NCI-H774 (cell line): ENCODE measurements at places on chromosomes 6 and 20.

- no peak for DNase-seq
Observed at GRCh38 chr20:8627340-8628004, 441.4 kb upstream of the PLCB4 start.

- DNase-seq = no peak
Observed at GRCh38 chr6:16057446-16057845, 71.4 kb upstream of the MYLIP start.

DNA sequence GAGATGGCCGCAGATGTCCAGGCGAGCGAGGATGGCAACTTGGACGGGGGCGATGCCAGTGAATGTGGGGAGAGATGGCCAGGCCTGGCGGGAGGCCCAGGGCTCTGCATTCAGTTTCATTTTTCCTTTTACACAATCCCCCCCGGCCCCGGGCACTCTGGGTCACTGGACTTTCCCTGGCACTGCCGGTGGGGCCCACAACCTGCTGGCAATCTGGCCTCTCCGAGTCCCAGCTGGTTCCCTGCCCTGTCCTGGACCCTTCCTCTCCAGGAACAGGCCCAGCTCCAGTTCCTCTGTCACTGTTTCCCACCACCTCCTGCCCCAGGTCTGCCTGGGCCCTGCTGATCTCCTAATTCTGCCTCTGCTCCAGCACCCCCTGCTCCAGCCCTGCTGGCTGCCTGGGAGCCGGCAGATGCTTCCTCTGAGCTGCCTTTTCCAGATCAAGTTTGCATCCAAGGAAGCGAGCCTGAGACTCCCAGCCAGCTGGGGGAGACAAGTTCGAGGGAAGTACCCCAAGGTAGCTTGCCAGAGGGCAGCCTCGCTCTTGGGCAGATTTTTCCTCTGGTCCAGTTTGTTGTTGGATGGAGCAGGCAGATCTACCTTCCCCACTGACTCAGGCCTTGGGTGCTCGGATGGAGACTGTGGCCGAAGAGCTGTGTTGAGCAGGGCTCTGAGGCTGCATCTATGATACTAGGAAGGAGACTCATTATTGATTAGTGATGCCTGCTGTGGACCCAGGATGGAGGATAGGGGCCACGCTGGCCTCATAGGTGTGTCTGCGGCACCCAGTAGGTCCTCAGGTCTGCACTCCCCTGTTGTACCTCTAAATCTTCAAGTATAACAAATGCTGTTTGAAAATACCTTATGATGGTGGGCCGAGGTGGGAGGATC lies 83.2 kb downstream of the CEBPB start:
- no peak for DNase-seq

DNA sequence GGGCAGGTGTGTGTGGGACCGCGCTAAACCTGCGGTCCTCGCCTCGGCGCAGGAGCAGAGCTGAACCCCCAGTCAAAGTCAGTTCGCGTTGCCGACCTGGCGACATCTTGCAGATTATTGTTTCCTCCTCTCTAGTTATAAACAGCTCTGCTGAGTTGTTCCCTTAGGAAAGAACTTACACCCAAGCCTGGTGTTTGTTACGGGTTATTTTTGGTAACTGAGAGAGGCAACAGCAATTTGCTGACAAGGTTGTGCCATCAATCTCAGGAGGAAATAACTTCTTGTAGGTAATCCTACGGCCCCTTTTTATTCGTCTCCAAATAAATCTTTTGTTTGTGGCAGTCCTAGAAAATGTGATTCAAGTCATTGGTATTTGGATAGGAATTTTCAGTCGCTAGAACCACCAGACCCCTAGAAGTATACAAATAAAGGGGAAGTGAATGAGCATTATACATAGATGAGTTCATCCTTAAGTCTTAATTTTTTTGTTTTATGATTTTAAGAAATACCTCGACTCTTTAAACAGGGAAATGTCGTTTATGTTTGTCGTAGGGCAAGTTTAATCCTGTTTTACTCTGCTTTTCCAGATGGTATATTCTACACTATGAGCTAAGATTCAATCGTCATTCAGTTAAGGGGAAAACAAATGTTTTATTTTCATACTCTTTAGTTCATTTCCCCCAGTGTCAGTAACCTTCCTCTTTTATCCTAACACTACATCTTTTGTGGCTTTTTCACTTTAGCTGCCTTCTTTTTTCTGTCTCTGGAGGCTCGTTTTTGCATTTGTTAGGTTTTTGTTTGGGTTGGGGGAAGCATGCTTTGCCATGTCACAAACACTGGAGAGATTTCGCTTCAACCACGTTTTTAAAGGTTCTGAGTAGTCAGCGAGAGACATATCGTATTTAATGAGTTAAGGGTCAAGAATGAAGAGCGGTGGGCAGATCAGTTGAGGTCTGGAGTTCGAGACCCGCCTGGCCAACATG lies 1.2 kb downstream of the PM20D2 start:
- DNase-seq = peak; percentile 74

- DNase-seq = no peak
Observed at GRCh38 chr6:47360388-47360787, 50.7 kb upstream of the TNFRSF21 start.

GRCh38 chr20:54510541-54511129 lies 35.2 kb downstream of the DOK5 start:
- no peak for DNase-seq

DNA sequence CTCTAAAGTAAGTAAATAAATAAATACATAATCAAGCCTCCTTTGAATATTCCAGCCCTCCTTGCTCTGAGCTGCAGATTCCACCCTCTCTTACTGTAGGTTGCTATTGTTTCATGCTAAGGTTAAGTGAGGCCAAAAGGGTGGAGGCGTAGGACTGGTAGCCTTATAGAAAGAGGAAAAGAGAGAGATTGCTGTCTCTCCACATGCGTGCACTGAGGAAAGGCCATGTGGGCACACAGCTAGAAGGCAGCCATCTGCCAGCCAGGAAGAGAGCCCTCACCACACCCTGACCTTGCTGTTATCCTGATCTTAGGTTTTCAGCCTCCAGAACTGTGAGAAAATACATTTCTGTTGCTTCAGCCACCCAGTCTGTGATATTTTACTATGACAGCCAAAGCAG lies 87.4 kb upstream of the SHLD1 start:
- no peak for DNase-seq

DNA sequence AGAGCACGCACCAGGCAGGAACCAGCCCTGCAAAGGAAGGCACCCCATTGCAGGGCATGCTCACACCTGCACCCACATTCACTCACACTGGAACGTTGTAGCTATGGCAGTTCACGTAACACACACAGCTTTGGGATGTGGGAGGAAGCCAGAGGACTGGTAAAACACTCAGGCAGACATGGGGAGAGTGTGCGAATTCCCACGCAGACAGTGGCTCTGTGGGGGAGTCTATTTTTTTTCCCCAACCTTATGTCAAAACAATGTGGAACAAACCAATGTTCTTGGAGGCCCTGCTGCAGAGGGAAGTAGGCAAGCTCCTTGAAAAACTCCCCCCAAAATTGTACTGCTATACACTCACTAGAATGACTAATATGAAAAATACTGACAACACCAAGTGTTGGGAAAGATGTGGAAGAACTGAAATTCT lies 91.0 kb downstream of the PPP1R14C start:
- DNase-seq = no peak

GRCh38 chr6:118292558-118292957 lies 255.5 kb upstream of the PLN start:
- DNase-seq = no peak

DNA sequence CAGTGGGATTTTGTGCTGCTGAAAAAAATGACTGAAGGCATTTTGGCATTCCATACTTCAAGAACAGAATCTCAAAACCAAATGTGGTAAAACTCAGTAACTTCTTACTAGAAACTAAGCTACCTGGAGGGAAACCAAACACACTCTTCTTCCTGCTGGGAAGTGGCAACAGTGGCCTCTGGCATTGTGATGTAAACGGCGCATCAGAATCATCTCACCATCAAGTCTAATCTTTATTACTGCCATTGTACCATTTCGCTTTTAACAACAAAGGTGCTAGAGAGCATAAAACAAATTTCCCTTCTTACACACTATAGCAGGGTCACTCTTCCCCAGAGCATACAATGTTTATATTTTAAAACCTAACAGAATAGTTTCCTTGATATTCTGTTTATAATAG lies 101.6 kb upstream of the CEP162 start:
- no peak for DNase-seq

DNA sequence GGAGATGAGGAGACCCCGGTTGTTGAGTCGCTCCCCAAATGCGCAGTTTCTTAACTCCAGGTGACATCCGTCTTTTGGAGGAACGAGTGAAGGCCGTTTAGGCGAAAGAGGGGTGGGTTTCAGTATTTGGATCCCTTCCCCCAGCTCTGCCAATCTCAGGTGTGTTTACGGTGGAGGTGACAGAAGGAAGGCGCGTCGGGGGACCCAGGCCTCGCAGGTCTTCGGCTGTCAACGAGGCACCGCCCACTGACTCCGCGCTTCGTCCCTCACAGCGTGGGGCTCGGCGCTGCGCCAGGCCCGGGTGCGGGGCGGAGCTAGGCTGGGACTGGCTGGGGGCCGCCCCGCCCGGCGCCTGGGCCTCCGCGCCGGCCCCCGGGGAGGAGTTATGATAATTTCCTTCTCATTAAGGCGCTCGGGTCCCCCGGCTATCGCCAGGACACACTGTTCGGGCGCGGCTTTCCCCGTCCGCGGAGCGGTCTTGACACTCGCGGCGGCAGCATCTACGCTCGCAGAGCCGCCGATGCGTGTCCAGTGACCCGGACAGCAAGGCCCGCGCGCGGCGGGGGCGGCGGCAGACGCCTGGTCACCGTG lies at the start of gene TFAP2C:
TFAP2C (plus strand) TSS at position 434 of the 591 bp plus-strand sequence. CDS start 239 bp downstream, outside the sequence.
- DNase-seq = no peak

DNA sequence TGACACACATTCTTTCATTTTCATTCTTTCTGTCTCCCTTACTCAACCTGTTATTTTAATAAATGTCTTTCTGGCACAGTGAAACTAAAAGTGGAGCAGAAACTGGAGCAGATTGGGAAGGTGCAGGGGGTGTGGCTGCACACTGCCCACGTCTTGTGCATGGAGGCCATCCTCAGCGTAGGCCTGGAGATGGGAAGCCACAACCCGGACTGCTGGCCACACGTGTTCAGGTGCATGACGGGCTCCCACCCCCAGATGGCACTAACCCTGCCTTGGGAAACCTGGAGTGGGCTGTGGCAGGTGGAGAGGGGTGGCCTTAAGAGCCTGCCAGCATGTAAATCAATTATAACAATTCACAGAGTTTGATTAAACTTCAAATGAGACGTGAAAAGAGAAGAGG lies 71.4 kb upstream of the PBOV1 start:
- peak; percentile 8 for DNase-seq

- no peak for DNase-seq
Observed at GRCh38 chr6:147653631-147654030, 145.1 kb downstream of the SAMD5 start.

DNA sequence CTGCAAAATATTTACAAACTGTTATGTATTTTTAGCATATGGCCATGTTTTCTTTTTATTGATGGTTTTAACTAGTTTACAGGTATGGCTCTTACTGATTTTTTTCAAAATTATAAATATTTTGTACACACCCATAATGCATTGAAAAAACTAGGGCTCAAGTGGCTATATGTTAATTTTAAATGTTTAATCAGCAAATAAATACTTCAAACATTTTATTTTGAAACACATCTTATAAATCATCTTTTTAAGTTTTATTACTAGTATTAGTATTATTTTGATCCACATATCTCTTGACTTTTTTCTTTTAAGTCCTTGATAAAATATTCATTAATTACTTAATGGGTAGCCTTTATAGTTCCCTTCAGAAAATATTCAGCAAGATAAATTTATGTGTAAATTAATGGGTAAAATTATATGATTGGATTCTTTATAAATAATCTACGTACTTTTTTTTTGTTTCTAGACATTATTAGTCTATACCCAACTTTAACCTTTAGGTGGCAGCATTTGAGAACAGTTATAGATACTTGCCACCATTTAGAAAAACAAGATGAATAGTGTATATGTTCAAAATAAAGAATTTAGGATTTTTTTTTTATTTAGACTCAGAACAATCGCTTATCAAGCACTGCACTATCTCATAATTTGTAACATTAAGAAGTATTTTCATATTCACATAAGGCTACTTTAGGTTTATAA lies 241.9 kb downstream of the ADGRB3 start:
- DNase-seq = peak; percentile 8

- no peak for DNase-seq
Observed at GRCh38 chr6:158500016-158500735, 59.7 kb upstream of the TMEM181 start.

DNA sequence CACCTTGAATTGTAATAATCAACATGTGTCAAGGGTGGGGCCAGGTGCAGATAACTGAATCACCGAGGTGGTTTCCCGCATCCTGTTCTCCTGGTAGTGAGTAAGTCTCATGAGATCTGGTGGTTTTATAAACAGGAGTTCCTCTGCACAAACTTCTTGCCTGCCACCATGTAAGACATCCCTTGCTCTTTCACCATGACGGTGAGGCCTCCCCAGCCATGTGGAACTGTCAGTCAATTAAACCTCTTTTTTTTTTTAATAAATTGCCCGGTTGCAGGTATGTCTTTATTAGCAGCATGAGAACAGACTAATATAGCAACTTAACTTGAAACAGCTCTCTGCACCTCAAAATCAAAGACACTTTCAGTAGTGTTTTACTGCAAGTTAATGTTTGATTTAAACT lies 121.6 kb downstream of the OGFRL1 start:
- DNase-seq = no peak

DNA sequence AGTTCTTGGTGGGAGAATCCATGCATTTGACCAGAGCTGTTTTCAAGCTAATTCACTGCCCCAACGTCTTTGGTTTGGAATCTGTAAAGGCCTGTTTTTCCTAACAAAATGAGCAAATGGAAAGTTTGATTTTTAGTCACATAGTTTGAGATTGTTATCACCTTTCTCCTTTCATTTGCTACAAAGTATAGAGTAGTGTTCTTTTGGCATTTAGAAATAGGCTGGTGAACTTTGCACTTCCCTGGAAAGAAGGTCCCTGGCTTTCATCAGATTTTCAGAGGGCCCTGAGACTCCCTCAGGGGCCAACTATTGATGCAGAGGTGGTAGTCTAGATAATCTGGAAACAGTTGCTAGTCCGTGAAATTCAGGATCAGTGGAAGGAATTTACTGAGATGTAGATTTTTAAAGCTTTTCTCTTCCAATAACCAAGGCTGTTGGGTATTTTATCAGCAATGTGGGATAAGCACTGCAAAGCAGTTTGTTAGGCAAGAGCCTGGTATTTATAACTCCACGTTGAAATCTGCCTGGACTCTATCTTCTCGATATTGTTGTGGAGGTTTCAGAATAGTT lies 1.7 kb downstream of the ARFGEF2 start:
- DNase-seq = no peak

DNA sequence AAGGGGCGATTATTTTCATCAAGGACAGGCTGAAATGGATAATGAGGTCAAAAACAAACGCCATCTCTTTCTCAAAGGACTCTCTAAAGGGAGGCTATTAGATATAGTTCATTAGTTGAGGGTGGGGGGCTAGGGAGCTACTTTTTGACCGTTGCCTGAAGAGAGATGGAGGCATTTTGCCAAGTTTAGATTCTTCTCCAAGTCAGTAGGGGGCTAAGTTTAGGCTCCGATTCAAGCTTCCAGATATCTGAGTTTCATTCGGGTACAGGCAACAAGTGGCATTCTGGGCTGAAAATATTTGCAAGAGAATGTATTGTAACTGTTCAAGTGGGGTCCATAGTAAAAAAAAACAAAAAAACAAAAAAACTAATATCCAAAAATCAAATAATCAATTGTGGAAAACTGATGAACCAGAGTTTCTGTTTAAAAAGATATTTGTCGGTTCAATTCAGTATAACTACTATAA lies 43.4 kb upstream of the PIM1 start:
- no peak for DNase-seq

- no peak for DNase-seq
Observed at GRCh38 chr20:19095762-19096161, 116.7 kb upstream of the SLC24A3 start.
